ENCODE measurements at places on chromosomes 16 and 17.
A peak's percentile ranks its signal among the peaks of the same experiment; 100 is the strongest.

DNA sequence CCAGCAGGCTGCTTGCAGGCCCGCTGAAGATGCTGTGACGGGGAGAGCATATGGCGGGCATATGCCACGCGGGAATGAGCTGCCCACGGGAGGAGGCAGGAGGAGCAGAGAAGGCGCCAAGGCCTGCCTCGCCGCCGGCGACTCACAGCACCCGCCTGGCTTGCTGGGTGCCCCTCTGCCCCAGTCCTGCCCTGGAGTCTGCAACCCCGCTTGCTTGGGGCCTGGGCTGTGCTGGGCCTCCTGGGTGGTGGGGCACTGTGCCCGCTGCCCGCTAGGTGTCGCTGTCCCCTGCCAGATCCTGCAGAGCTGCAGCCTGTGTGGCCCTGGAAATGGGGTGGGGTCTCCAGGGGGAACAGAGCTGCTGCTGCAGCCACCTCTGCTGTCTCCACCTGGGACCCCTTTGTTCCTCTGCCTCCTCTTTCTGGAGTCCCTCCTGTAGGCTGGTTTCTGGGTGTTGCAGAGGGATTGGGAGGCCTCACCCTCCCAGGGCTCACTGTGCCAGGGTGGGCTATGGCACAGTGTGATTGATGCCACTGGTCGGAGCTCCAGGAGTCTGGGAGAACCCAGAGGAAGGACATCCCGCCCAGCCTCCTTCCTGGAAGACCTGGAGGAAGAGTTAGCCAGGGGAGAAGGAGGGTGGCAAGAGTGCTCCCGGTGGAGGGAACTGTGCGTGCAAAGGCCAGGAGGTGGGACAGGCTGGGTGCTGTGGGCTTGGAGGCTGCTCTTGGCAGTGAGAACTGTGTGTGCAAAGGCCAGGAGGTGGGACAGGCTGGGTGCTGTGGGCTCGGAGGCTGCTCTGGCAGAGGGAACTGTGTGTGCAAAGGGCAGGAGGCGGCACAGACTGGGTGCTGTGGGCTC lies 141.0 kb upstream of the CIBAR2 start:
- peak; percentile 74 for DNase-seq

- DNase-seq: no peak
These were observed 8.6 kb downstream of the SLC7A5 start for GRCh38 chr16:87860553-87861299.

DNA sequence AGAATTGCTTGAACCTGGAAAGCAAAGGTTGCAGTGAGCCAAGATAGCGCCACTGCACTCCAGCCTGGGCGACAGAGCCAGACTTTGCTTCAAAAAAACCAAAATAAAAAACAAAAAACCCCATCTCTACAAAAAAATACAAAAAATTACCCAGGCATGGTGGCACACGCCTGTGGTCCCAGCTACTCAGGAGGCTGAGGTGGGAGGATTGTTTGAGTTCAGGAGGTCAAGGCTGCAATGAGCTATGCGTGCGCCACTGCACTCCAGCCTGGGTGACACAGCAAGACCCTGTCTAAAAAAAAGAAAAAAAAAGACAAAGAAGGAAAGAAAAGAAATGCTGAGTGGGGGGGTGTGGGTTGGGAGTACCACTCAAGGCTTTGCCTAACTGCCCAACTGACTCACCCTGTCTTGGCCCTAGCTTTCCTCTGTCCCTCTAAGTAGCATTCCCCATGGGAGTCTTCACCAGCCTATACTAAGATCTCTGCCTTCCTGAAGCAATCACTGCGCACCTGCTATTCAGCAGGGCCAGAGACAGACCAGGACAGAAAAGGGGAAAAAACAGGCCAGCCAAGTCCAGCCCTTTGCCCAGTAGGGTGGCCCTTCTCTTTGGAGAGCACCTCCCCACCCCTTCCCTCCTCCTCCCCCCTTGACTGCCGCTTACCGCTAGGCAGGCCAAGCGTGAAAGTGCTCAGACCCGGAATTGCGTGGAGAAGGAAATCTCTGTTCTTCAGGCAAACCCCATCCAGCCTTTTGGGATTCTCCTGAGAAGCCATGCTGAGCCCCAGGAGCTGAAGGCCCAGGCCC lies 45.8 kb downstream of the RTN4RL1 start:
- no peak for DNase-seq

DNA sequence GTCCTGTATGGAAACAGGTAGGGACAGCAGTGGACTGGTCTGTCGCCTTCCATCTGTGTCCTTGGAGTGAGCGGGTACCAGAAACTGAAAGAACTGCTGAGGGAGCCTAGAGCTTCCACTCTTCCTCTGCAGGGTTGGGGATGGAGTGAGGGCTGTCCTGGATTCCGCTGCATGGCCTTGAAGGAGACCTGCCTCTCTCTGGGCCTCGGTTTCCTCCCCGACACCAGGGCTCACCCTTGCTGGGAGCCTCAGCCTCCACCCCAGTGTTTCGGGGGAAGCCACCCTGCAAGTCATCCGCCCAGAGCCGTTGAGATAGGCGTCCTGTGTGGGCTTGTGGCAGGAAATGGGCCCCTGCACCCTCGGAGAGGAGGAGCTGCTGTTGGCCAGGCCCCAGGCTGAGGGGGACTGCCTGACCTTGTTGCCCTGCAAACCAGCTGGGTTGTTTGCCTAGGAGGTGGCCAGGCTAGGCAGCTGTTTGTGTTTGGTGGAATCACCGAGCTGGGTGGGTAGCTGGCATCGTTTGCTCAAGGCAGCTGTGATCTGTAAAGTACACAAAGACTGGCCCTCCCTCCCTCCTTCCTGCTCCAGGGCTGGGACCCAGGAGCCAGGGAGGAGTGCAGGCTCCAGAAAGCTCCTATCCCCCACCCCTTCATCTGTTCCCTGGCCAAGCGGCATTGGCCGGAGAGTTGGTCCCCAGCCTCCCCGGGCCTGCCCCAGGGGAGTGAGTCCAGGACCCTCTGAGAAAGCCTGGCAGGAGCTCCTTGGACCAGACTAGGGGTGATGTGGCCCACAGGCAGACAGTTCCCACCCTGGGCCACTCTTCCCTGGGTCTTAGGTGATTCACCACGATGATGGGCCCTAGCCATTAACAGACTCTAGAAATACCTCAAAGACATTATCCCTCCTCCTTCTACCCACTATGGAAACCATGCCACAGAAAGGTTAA lies 1.3 kb downstream of the RAB37 start:
- peak; percentile 73 for DNase-seq

DNA sequence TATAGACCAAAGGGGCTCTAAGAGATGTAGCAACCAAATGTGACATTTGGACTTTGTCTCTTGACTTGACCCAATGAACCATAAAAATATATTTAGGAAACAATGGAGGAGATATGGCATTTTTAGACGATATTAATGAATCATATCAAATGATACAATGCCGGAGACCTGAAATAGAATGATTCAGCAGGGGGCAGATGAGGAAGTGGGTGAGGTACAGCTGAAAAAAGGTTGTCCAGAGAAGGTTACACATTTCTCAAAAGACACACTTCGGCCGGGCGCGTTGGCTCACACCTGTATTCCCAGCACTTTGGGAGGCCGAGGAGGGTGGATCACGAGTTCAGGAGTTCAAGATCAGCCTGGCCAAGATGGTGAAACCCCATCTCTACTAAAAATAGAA lies 16.5 kb upstream of the SNN start:
- no peak for DNase-seq

DNA sequence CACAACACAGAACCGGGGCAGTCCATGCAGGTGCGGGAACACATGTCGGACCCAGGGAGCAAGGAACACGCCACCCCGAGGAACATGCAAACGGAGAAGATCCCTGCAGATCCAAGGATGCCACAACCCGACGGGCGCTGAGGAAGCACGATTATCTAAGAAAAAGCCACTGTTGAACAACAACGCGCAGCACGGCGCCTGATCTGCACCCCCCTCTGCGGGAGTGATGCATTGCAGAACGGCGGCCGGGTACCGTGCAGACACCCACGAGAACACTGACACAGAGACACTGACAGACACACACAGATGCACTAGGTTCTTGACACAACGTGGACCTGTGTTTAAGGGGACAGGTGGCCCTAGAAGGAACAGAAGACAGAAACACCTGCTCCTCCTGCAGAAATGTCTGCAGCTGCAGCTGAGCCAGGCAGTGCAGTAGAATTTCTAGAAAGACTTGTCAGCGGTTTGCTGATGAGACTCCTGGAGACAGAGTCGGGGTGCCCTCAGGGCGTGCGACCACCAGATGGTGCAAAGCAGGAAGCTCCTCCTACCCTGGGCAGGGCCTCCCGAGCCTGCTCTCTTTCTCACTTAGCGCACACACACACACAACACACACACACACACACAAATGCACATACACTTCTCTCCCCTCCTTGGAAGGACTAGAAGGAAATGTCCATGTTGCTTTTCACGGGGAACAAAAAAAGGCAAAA lies 7.5 kb downstream of the NPTX1 start:
- no peak for DNase-seq

DNA sequence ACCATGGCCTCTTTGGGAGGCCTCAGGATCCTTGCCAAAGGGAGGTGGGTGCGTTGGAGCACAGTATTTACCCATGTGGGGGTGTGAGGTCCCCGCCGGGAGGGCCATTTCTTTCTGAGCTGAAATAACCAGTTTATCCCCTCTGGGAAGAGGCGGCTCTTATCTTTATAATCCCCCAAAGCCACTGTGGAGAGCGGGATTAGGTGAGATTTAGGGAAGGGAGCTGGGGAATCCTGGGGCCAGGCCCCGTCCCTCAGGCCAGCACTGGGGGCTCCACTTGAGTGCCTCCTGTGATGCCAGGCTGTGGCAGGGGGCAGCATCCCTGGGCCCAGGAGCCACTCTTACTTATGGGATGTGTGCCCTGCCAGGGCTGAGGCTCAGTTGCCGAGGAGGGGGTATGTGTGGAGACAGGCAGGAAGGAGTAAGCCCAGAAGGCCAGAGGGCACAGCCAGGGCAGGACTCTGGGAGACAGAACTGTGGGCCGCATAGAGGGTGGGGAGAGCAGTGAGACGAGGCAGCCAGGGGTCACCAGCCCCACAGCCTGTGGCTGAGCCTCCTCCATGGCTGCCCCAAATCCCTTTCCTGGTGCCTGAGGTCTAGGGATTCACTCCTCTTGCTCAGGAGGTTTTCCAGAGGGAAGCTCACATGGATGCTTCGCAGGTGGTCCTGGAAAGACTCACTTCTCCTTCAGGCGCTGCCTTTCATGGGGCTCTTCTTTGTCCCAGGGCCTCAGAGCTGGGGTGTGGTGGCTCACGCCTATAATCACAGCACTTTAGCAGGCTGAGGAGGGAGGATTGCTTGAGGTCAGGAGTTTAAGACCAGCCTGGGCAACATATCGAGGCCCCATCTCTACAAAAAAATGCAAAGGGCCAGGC lies 25.0 kb downstream of the TMEM94 start:
- DNase-seq: no peak

DNA sequence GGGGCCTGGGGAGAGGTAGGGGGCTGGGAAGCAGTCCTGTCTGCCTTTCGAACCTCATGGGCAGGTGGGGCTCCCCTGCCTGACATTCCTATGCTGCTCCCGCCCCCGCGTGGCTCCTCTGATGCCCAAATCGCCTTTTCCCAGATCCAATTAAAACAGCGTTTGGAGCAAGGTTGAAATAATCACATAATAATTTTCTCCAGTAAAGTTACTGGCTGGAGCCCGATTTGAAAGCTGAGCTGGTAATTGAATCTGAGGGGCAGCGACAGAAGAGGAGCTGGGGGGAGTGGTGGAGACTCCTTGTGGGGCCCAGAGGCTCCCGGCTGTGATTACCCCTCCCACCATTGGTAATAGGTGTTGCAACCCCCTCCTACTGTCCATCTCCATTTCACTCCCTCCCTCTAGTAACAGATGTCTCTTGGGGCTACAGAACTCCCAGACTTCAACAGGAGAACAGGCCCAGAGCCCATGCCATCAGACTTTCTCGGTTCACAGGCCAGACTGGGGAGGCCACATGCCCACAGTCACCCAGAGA lies 38.9 kb upstream of the C1QL1 start:
- no peak for DNase-seq

GRCh38 chr17:39547713-39548478 lies 59.8 kb downstream of the NEUROD2 start:
- peak; percentile 82 for DNase-seq

DNA sequence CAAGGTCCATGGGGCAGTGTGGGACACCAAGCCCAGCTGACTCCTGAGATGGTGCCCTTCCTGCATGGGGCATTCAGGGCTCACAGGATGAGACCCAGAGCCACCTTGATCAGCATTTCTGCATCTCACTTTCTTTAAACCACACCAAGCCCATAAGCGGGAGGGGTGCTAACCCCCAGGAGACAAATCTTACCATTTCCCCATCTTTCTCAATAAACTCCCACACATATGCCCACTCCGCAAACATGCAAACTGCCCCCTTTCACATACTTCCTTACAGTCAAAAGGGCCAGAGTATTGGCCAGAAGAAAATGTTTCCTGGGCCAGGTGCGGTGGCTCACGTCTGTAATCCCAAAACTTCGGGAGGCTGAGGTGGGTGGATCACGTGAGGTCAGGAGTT lies 3.7 kb upstream of the SLC39A11 start:
- no peak for DNase-seq

DNA sequence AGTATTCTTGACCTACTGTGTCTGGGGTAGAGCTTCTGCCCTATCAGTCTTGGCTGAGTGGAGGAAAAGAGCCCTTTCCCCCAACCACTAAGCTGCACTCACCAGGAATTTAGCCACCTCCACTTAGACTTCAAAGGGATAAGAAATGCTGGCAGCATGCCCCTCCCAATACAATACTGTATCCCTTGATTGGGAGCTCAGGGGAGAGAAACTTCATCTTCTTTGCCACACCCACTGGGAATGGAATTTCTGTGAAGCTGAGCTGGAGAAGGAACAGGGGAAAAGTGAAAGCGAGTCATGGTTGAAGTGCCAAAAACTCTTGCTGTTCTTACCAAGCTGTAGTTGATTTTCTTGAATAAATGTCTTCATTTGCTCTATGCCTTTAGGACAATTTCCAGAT lies 68.8 kb downstream of the CEP112 start:
- DNase-seq: no peak

DNA sequence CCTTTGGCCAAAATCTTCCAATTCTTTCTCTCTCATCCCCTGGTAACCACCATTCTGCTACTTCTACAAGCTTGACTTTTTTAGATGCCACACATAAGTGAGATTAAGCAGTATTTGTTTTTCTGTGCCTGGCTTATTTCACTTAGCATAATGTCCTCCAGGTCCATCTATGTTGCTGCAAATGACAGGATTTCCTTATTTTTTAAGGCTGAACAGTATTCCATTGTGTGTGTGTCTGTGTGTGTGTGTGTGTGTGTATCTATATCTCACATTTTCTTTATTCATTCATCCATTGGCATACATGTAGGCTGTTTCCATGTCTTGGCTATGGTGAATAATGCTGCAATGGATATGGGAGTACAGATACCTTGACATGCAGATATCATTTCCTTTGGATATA lies 6.1 kb downstream of the ACACA start:
- no peak for DNase-seq

DNA sequence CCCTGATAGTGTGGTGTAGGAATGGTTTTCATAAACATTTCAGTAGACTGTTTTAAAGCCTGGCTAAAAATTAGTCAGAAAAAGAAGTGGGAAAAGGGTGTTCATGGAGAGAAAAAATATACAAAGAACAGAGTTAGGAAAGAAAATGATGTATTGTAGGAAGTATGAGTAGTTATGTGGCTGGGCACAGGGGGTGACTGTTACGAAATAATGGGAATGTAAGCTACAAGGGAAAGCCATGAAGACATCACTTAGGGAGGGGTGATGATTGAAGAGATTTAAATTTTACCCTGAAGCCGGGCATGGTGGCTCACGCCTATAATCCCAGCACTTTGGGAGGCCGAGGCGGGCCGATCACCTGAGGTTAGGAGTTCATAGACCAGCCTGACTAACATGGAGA lies 55.3 kb downstream of the NUP88 start:
- DNase-seq: no peak

- no peak for DNase-seq
These were observed 172.3 kb downstream of the KATNIP start for GRCh38 chr16:27722207-27722606.

GRCh38 chr17:29873476-29873875 lies 56.6 kb downstream of the SSH2 start:
- no peak for DNase-seq
